Endothelial cell (in vitro differentiated cells): ENCODE measurements at places on chromosomes 11 and 22.

DNA sequence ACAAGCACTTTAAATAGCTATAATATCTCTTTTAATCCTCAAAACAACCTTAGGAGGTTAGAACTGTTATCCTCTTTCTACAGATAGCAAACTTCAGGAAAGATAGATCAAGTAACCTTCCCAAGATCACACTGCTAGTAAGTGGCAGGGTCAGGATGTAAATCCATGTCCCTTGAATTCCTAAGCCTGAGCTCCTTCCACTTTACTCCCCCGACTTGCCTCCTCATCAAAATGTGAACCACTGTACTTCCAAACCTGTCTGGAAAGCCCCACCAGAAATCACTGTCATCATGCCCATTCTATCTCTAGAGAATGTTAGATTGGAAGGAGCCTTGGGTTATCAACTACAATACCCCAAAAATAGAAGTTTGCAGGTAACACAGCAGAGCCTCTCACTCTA, 33.7 kb downstream of the ME3 start:
- no peak for DNase-seq

GRCh38 chr11:121767433-121767832, 314.7 kb upstream of the SORL1-AS1 start:
- DNase-seq, result no peak

DNA sequence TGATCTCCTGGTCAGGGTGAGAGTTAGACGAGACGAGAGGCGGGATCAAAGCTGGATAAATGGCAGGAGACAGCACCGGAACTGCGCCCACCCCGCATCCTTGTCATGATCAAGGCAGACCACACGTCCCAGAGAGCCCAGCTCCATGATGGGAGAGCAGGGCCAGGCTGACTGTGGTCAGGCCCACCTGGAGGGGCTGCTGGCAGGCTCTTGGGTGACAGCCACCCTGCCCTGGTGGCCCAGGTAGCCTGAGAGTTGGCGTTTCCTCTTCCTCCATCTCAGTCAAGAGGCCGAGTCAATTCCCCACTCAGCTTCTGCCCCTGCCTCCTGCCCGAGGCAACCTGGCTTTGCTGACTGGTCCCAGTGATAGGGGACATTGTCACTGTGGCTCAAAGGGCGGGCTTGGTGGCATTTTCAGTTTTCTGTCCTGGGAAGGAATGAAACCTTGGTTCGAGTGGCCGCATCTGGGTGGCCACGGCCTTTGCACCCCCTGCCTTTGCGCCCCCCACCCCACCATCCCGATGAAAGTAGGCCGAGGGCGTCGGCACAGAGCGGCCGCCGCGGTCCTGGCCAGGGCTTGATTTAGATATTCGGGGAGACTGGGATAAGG, 60.8 kb upstream of the PPARA start:
- DNase-seq, result no peak

DNA sequence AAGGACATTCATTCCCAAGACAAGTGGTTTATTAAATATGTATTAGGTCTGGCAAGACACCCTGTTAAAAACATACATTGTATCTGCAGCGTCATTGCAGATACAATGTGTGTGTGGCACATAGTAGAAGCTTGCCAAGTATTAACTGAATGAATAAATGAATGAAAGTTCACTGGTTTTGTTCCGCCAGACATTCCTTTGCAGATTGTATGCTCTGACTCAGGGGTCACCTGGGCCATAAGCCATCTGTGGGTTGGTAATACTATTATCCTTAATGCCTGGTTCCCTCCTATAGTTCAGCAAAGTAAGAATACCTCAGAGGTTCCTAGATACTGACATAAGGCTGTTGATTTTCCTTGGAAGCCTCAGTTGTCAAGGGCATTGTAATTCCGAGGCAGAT, 377.3 kb upstream of the CCDC90B start:
- DNase-seq, result no peak

GRCh38 chr11:1863352-1864216, 10.7 kb downstream of the LSP1 start:
- peak; percentile 51 for DNase-seq

DNA sequence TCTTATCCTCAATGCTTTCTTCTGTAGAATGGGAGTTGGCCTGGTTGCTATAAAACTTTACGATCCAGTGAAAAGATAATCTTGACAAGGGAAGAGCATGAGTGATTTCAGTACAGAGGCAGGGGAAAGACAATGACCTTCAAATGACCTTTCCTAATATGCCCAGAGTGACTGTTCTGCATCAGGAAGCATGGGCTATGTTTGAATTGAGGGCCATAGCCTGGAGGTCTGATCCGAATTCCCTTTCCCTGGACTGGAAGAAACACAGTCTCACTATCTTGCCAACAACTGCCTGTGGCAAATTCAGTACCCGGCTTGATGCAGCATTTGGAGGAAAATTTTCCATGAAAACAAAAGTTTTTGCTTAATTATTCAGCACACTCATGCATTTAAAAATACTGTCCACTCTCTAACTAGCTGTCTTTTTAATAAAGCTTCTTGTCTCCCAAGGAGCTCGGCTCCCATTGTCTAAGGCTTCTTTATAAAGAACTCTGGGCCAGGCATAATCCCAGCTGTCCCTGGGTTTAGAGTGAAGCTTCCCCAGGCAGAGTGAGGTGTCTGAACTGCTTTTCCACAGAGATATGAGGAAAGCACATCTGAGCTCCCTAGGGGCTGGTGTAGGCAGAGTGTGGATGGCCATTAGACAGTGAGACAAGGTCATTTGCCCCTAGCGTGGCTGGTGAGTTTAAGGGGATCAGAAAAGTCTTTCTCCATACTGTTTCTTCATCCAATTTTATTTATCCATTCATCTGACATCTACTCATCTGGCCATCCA, 132.7 kb upstream of the CADM1 start:
- no peak for DNase-seq

- DNase-seq, result no peak
Observed at GRCh38 chr11:133957900-133958299, 1.1 kb upstream of the IGSF9B start.

- DNase-seq, result no peak
Observed at GRCh38 chr22:27644566-27644965, 157.0 kb downstream of the MN1 start.

DNA sequence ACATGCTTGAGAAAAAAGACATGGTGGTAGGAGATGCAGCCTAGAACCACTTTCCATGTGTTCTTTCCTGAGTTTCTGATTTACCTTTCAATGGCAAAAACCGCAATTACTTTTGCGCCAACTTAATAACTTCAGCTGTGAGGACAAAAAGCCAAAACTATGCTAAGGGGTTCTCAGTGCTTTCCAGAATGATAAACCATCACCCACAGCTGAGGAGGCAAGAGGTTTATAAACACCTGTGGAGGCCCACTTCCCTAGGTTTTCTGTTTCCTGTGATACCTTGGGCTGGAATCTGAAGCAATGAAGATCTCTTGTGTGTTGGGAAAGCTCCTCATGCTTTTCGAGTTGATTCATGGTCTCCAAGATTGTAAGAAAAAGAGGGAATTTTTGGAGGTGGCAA, at the start of gene OOSP4A:
Gene OOSP4A (plus strand): TSS at position 301 of the 400 bp plus-strand sequence. CDS start 0 bp downstream, at position 301.
- no peak for DNase-seq

DNA sequence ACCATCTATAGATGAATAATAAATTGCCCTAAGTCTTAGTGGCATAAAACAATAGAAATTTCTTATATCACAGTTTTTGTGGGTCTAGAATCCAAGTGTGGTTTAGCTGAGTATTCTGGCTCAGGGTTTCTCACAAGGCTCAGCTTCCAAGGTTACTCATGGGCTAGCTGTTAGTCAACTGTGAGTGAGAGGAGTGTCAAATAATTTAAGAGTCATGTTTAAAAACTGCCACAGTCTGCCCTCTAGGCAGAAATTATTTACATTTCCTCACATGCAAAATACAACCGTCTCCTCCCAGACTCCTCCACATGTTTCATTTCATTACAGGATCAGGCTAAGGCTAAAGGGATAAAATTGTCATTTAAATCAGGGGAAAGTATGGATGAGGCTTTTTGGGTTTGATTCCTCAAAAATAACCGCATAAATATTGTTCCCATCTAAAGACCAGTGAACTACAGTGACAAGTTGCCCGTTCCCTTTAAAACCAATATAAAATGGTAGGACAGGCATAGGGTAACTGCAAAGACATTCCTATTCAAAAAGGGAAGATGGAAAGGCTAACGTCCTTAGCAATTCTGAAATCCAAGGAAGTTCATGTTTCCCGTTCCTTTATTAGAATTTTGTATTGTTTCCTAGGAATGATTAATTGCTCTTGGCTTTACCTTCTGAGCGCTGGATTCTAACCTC, 324.3 kb downstream of the DYNC2H1 start:
- DNase-seq, result no peak

- DNase-seq, result no peak
Observed at GRCh38 chr11:1436468-1437039, 46.8 kb downstream of the BRSK2 start.

DNA sequence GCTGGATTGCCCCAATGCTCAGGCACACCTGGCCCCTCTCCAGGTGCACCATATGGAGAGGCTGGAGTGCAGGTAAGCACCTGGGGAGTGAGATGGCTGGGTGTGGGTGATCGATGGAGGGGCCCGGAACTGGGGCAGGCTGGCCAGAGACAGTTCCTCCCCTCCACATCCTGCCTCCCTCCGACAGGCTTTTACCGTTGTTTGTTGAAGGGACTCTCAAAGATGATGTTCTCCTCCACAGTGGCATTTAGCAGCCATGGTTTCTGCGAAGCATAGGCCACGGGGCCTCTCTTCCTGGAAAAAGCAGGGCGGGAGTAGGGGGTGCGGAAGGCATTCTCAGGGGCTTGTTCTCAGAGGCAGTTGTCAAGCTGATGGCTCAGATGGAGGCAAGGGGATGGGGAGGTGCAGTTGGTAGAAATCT, 25.9 kb upstream of the KCNJ11 start:
- no peak for DNase-seq

- DNase-seq, result no peak
Observed at GRCh38 chr22:32557444-32557843, 82.8 kb downstream of the FBXO7 start.

DNA sequence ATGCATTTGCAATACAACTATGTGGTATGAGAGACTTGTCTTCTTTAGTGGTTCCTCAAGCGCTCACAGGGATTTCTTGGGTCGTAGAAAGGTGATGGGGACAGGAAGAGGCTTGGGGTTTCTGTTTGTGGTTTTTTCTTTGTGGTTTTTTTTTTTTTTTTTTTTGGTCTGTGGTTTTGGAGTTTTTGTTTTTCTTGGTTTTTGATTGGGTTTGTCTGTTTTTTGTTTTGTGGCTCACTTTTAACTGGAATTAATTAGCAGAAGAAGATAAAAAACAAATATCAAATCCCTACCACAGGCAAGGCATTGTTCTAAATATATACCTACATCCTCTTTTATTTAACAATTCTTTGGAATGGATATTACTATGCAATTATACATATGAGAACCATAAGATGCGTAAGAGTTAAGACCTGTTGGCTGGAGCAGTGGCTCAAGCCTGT, 5.5 kb downstream of the TTC28 start:
- DNase-seq, result no peak

DNA sequence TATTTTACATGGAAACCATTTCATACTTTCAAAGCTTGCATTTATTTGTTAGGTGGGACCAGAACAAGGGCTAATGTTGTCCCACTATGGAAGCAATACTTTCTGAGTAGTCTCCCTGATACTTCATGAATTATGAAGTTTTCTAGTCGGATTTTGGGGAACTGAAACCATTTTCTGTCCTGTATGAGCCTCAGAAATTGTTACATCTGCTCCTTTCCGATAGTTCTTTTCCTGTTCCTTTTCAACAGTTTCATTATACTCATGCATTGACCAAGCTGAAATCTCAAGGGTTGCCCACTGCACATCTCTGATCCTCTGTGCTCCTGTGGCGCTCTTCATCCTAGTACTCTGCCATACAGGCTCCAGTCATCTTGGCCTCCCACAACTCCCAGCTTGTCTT, 31.5 kb upstream of the GLYATL1 start:
- no peak for DNase-seq

DNA sequence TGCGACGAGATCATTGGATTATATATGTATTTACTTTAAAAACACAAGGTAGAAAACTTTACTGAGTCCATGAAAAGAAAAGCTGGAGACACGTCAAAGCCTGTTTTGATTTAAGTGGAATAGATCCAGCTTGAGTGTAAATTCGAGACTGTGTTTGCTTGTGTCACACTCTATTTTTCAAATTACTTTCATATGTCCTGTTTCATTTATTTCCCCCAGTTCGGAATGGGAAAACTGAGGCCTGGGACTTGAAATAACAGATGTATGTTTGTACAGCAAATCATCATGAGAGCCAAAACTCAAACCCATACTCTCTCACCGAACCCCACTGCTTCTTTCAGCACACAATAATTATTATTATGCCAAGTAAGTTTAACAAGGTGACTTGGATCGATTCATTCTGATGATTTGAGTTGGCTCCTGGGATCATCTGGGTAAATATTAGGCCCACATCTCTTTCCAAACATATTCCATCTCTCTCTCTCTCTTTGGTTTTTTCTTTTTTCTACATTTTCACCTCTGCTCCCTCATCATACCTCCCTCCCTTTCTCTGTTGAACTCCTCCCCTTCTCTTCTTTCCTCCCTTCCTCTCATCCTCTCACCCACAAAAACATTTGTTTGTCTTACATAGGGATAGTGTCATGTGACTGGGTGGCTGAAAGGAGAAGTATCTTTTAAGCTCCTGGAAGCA, 21.2 kb downstream of the FZD4 start:
- DNase-seq, result no peak

DNA sequence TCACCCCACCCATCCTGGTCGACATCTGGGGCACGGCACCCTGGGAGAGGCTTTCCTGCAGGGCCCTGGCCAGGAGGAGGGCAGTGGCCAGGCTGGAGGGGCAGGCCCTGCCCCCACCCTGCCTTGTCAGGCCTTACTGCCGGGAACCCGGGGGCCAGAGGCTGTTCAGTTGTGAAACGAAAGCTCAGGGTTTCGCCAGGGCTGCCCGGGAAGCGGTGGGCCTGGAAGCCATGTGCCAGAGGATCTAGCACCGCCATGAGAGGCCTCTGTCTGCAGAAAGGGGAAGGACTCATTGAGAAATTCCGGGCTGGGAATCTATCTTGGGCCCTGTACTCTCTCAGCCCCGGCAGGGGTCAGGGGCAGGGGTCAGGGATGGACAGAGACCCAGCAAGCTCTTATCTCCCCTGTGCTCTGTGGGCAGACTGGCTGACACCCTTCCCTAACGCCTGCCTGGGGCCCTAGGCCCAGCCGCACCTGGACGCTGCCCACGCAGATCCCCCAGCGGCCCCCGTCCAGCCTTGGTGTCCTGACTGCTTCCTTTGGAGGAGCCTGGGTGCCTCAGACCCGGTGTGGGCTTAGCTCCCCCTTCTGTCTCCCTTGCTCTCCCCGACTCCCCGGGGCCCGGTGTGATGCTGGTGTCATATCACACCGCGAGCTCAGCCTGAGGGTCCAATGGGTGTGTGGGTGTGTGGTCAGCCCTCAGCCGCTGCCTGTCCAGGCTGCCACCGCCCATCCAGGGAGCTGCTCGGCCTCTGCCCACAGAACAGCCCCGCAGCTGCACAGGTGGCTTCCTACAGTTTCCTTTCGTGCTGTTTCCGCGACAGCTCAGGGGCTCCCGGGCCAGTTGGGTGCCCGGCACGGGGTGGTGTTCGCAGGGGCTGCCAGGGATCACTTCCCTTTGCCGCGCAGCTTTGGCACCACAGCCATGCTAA, 6.5 kb downstream of the PIM3 start:
- DNase-seq, result peak; percentile 22

DNA sequence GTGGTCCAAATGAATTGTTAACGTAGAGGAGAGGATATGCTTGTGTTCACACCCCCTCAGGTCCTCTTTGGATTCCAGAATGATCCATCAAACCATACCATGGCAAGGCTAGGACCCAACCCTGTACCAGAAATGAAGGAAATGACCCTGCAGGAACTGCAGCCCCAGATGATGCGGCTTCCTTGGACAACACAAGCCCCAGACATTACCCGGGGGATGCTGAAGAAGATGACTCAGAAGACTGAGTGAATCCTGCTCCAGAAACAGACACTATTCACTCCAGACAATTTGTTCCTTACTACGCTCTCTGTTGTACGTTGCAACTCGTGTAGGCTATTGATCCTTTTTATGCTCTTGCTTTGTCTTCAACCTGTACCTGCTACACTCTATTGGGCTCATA, 15.2 kb upstream of the MTMR2 start:
- no peak for DNase-seq
